Tongue (tissue), 3 donors: ENCODE measurements at places on chromosomes 1 and 21.

GRCh38 chr1:194394676-194395075, 1208.3 kb upstream of the B3GALT2 start:
- DNase-seq, result no peak

GRCh38 chr1:109517337-109517736, 7.8 kb upstream of the AMIGO1 start:
- DNase-seq, result no peak

DNA sequence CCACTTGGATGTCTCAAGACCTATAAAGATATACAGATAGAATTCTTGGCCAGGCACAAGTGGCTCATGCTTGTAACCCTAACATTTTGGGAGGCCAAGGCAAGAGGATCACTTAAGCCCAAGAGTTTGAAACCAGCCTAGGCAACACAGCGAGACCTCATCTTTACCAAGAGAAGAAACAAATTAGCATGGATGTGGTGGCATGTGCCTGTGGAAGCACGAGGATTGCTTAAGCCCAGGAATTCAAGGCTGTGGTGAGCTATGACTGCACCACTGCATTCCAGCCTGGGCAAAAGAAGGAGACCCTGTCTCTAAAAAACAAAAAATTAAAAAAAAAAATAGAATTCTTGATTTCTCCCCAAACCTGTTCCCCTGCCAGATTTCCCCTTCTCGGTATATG, 8.3 kb downstream of the ASAP3 start:
- no peak for DNase-seq

GRCh38 chr1:213435715-213436114, 384.7 kb downstream of the RPS6KC1 start:
- no peak for DNase-seq

- peak; percentile 24 for DNase-seq
Measured at GRCh38 chr1:45442272-45442671, 48.7 kb downstream of the TESK2 start.

GRCh38 chr1:153122831-153123421, 9.6 kb upstream of the SPRR2F start:
- peak; percentile 59 for DNase-seq

GRCh38 chr1:36109041-36109679, 15.9 kb downstream of the COL8A2 start:
- DNase-seq, result peak; percentile 37

- peak; percentile 92 for DNase-seq
Measured at GRCh38 chr21:46295996-46296752, 10.0 kb downstream of the YBEY start.

GRCh38 chr1:174700775-174701174, 253.0 kb downstream of the GPR52 start:
- DNase-seq, result no peak

GRCh38 chr1:83692524-83693381, 306.2 kb downstream of the TTLL7 start:
- peak; percentile 32 for DNase-seq

GRCh38 chr1:231338270-231339128, at the start of gene SPRTN:
TSS of gene SPRTN (plus strand) at chr1:231338293. CDS start at chr1:231338384, 91 bp downstream.
- DNase-seq, result peak; percentile 38

GRCh38 chr1:157090196-157090647, 9.4 kb downstream of the ETV3L start:
- peak; percentile 96 for DNase-seq

DNA sequence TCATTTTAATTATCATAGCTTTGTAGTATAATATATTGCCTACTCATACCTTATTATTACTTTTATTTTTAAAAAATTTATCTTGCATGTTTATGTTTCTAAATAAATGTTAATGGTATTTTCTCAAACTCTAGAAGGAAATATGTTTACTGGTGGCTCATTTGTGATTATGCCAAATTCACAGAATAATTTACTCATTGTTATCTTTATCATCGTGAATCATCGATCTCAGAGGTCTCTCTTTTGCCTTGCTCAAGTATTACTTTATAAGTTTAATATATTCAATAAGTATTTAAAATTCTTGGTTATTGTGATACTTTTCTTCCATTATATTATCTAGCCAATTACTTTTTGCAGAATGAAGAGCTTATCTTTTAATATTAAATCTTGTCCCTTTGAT, 836.7 kb upstream of the ADAMTS5 start:
- DNase-seq, result no peak

DNA sequence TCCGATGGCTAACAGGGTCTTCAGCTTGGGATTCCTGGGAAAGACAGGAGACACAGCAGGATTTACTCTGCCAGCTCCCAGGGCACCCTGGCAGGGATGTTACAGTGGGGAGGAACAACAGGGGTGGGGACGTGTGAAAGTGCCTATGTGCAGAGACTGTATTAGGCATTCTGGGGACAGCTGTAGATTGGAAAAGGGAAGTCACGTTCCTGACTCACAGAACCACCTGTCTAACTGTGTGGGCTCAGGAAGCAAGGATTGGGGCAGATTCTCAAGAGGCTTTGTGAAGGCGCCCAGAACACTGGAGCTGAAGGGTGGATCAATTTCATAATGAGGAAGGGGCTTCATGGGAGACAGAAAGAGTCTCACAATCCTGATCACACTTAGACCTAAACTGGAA, 4.4 kb downstream of the CHIT1 start:
- DNase-seq, result no peak

DNA sequence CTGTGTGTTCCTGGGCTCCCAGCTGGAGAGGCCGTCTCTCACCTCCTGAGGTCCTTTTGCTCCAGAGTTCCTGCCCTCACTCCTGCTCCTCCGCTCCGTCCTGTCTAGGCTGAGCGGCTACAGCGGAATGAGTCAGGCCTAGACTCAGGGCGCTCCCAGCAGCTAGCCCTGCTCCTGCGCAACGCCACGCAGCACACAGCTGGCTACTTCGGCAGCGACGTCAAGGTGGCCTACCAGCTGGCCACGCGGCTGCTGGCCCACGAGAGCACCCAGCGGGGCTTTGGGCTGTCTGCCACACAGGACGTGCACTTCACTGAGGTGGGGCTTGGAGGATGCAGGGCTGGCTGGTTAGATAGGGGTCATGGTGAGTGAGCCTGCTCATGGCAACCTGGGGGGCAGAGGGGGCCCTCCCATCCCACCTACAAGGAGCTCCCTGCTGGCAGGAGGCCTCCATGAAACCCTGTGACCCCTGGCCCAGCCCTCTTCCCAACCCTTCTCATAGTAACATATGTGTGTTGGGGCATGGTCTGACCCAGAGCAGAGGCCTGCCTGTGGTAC, 15.1 kb downstream of the PSRC1 start:
- no peak for DNase-seq

DNA sequence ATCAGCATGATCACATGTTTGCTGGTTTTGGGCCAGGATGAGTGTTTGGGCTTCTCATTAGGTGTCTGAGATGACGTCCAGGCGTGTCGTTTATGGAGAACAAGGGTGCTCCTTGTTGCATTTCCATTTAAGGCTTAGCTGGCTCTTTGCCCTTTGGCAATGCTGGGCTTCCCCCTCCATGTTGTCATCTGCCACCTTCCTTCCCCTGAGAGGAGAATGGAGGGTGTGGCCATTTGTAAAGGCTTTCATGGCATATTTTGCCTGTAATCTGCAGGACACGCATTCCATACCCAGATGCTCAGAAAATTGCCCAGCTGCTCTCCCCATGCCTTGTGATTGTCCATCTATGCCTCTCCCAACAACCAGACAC, 27.7 kb downstream of the PKP1 start:
- DNase-seq, result peak; percentile 97

DNA sequence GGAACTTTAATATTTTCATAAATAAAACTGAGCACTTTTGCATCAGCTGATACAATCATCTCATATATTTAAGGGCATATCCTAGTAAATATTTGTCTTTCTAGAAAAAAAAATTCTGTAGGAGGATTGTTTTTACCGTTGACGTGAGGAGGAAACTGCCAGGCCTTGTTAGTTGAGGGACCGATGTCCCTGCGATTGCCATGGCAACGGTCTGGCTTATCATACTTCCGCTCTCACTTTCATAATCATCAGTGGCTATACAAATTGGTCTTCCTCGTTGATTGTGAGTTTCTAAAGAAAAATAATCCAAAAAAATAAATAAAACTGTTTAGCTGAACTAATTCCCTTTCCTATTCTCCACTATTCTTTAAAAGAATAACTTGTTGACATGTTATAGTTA, 69.3 kb upstream of the ANGPTL3 start:
- no peak for DNase-seq

DNA sequence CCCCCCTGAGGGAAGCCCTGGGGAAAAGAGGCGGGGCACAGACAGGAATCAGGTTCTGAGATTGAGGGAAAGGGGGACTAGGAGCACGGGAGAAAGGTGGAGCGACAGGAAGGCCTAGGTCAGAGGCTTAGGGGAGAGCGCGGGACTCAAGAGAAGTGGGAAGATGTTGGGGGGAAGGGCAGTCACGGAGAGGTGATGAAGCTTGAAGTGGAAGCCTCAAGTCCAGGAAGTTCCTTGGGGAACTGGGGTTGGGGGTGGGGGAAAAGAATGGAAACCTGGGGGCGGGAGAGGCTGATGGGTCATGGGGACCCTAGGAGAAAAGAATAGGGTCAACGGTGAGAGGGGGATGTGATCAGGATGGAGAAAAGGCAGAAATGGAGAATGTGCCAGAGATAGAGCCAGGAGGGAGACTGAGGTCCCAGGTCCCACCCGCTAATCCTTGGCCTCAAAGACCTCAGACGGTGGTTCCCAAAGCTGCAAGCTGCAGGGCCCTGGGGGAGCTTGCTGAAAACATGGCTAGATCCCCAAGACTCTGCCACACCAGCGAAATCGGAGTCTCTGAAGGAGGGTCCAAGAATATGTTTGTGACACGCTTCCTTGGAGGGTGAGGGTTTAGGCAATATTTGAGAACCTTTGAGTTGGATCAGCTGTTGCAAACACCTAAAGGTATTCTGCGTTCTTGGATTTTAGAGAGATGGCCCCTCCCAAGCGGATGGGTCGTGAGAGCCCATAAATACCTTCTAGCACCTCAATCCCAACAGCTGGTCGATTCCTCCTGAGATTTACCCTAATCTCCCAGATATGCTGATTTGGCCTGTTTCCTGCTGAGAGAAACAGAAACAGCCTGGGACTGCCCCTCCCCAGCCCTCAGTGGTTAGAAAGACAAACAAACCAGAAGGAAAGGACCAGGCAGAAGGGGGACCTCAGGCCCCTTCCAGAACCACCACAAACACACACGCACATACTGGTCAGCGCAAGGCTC, 3.6 kb downstream of the C1orf232 start:
- no peak for DNase-seq

- DNase-seq, result no peak
Measured at GRCh38 chr21:14454016-14455009, 71.4 kb upstream of the HSPA13 start.

- DNase-seq, result no peak
Measured at GRCh38 chr1:235679644-235680043, 30.1 kb upstream of the GNG4 start.

- DNase-seq, result peak; percentile 74
Measured at GRCh38 chr1:196317535-196318522, 290.4 kb downstream of the KCNT2 start.

DNA sequence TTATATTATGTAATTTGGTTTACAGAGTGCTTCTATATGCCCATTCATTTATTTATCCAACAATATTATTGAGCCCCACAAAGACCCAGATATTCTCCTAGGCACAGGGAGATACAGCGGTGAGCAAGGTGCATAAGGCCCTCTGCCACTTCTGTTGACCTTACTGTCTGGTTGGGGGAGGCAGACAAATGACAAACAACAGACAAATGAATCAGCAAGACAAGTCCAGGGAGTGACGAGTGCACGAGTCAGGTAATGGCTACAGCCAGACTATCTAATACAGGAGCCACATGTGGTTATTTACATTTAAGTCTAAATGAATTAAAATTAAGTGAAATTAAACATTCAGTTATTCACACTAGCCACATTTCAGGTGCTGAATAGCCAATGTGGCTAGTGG, 22.0 kb upstream of the BCAR3 start:
- DNase-seq, result no peak

- DNase-seq, result no peak
Measured at GRCh38 chr1:204649721-204650521, 35.6 kb downstream of the LRRN2 start.

DNA sequence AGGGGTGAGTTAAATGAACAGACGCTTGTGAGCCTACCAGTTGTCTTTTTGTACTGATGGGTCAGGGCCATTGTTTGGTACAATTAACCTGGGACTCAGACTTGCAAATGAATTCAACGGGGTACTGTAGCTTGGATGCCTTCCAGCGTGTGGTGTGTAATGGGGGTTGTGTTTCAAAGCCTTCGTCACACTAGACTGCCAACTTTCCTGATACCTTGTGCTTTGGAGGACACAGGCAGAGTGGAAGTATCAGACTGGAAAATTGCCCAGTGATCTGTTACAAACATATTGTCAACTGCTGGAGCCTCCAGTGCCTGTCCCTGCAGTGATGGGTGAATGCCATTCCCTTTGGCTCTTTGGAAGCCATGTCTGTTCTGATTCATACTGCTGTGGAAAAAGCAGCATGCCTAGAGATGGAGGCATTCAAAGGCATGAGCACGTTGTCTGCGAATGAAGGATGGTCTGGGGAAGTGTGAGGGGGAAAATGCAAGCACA, 384.5 kb downstream of the LMX1A start:
- no peak for DNase-seq

DNA sequence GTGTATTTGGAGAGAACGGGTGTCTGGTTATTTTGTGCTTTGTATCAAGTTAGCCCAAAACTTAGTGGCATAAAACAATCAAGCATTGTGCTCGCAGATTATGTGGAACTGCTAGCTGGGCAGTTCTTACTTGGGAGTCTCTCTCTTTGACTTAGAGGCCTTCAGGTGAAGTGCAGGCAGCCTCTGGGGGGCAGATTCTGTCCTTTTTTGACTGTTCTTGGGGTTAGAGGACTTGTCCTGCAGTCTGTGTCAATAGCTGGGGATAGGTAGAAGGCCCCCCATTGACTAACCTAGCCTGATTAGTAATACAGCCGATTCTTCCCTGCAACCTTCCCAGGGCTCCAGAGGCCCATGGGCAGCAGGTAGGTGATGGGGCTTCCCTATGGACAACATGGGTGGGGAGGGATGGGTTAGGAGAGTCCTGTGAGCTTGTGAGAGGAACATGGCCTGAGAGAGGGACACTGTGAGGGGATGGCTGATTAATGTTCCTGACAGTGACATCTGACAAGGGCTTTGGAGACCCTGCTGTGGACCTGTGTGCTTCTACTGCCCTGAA, 37.2 kb upstream of the ACOT11 start:
- no peak for DNase-seq
